ENCODE measurements at places on chromosomes 2 and 18.

- no peak for DNase-seq
These were observed 57.0 kb downstream of the CD28 start for GRCh38 chr2:203763241-203763937.

GRCh38 chr2:203470371-203470770 lies 64.7 kb downstream of the RAPH1 start:
- DNase-seq, result no peak

- no peak for DNase-seq
These were observed 161.0 kb upstream of the UNC80 start for GRCh38 chr2:209610631-209611030.

- no peak for DNase-seq
These were observed 452.4 kb downstream of the LRATD1 start for GRCh38 chr2:15084826-15085489.

- no peak for DNase-seq
These were observed 76.6 kb upstream of the GRB14 start for GRCh38 chr2:164697688-164698461.

DNA sequence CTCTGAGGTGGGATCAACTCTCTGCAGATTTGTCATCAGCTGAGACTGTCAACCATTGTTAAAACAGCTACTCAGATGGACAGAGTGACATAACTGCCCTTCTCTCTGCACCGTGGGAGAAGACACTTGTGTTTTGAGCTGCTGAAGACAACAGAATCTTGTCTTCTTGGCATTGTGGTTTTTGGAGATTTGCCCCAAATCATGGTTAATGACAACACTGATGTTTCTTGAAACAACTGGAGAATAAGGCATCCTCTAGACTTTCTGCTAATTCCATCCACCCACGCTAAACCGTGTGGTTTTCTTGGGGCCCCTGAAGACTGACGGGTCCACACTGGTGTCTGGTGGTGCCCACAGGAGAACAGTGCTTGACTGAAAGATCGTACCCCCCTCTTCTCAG lies 39.5 kb downstream of the SH3BP4 start:
- DNase-seq, result no peak

GRCh38 chr2:236178890-236179235 lies 10.7 kb upstream of the GBX2 start:
- no peak for DNase-seq

DNA sequence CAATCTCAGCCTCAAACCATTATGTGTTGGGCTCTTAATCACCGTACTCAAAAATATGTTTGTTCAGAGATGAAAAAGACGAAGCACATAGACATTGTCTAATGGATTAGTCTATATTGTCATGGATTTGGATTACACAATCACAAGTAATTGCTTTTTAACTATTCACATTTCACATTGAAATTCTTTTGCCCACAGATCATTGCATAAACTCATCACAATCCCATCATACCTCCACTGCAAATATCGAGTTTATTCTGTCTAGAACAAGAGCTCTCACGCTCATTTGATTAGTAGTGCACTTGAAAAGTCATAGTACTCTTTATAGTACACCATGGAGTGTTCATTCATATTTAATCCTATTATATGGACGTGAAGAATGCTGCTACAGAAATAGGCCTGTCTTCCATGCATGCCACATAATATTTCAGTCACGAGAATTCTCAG lies 97.9 kb upstream of the SOX11 start:
- DNase-seq, result no peak

- DNase-seq, result no peak
These were observed 132.3 kb downstream of the UXS1 start for GRCh38 chr2:106061611-106062349.

DNA sequence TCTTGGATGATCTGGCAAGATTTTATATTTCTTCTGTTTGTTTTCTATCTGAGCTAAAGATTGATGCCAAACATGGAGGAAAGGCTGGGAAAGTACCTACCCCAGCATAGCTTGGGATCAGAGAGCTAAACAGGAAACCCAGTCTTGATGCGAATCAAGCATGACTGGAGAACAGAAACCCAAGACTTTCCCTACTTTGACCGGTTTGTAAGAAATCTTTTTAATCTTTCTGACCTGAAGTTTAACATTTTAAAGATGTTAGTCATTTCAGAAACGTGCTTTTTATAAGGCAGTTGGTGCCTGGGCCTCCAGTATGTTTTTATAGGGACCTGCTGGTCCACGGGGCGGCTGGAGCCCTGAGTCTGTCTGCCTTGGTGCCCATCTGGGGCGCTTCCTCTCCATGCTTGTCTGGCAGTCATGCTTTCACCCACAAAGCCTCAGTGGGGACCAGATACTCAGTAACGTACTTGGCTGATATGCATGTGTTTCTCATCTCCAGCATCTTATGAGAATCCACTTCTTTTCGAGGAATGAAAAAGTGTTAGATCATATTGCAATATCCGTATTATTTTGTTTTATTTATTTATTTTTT lies 266.5 kb downstream of the PTGR3 start:
- DNase-seq, result no peak

DNA sequence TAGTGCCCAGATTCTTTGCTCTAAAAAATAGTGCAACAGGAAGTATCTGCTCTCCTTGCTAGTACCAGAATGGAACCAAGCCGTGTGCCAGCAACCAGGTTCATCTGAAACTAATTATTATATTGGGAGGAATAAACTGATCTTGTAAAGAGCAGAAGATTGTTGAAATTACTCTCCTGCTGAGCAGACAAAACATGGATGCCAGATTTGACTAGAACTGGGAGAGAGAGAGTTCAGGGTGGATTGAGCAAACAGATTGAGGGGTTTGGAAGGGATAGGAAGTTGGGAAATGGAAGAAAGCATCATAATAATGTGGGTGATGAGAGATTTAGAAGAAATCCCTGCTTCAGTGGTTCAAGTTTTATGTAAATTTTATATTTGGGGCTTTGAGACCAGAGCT lies 160.1 kb upstream of the RASGRP3 start:
- no peak for DNase-seq

GRCh38 chr2:228197504-228197903 lies 16.0 kb upstream of the SPHKAP start:
- no peak for DNase-seq
